ENCODE measurements at places on chromosomes 16 and 17.

DNA sequence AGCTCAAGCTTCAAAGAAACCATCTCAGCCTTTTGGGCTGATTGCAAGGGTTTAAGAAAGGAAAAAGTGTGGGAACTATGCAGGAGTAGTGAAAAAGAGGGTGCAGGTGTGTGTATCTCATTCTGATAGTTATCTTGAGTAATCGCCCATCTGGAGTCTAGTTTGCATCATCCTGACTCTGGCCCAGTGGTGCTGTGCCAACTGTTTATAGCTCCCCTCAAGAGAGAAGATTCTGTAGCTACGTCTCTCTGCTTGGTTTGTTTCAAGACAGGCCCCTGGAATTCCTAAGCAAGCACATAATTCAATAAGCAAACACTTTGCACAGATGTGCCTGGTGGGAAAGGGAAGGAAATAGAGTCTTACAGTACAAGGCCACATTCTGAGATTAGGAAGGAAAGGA is 144.4 kb downstream of the HAPSTR1 start:
- DNase-seq = no peak

DNA sequence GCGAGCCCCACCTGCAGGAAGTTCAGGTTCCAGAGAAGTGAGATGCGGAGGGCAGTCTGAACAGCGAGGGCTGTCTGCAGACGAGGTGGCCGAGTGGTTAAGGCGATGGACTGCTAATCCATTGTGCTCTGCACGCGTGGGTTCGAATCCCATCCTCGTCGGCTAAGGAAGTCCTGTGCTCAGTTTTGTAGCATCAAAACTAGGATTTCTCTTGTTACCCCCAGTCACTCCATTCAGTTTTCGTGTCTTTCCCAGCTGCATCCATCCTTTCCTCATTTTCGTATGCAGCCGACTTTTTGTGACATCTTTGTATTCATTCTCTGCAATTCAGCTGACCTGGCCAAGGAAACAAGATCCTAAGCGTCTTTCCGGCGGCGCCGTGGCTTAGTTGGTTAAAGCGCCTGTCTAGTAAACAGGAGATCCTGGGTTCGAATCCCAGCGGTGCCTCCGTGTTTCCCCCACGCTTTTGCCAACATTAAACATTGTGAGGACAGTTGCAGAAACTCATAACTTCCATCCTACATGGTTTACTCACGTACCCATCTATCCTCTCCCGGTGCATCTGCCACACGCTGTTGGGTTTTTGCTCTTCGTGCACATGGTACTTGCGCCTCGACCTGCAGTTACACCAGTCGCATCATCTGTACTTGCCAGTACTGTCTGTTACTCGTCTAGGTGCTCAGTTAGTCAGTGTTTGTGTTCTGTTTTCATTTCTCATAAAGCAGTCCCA is 3.0 kb downstream of the BORCS6 start:
- DNase-seq = peak; percentile 100

DNA sequence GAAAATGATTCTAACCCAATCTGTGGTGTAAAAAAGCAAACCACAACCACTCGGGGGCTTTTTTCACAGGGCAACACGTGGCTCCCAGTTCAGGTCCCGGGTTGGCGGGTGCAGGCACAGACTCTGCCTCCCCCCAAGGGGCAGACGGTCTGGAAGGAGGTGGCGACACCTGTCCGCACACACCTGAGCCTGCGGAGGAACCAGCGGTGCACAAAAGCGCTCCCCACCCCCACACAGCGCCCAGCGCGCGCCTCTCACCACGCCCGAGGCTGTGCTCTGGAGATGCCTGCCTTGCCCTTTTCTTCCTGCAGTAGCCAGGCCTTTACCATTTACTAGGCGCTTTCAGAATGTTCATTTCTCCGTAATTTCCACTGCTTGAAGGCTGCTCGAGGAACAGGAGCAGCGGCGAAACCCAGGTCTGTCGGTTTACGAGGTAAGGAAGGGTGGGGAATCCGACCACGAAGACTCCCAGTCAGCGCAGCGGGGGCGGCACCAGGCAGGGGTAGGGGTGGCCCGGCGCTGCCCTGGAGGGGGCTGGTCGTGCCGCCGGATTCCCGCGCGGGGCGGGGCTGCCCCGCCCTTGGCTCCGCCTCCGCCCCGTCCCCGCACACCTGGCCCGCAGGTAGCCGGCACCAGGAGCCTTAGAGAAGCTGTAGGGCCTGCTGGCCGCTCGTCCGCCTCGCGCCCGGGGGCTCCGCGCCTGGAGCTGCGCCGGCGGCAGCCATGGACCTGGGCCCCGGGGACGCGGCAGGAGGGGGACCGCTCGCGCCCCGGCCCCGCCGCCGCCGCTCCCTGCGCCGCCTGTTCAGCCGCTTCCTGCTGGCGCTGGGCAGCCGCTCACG is at the start of gene USP43:
Gene USP43 (plus strand): TSS at position 608 of the 842 bp plus-strand sequence. CDS start 116 bp downstream, at position 724.
- DNase-seq = peak; percentile 70

- no peak for DNase-seq
These were observed 119.7 kb upstream of the MYOCD start for GRCh38 chr17:12545877-12546513.

GRCh38 chr17:50816271-50816670 is 19.1 kb upstream of the WFIKKN2 start:
- no peak for DNase-seq

DNA sequence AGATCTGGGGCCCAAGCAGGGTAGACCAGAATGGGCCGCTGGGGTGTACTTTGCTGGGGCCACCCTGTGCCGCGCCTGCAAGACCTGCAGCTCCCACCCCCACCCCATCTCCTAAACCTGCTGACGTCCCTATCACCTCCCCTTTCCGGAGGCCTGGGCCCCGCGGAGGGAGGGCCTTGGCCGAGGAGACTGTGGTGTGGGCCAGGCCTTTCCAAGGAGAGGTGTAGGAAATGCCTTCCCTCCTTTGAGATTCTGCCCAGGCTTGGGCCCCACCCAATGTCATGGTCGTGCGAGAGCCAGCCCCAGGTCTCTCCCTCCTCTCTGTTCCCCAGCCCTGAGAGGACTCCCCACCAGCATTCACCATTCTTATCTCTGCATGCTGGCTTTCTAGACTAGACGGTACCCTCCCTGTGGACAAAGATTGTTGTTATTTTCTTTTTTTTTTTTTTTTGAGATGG is 3.9 kb upstream of the WFIKKN2 start:
- no peak for DNase-seq

GRCh38 chr17:40615068-40615840 is 32.4 kb downstream of the SMARCE1 start:
- DNase-seq = peak; percentile 72

- DNase-seq = no peak
These were observed 28.1 kb upstream of the PECAM1 start for GRCh38 chr17:64418506-64419339.

GRCh38 chr16:64172652-64173051 is 949.2 kb downstream of the CDH11 start:
- DNase-seq = no peak

DNA sequence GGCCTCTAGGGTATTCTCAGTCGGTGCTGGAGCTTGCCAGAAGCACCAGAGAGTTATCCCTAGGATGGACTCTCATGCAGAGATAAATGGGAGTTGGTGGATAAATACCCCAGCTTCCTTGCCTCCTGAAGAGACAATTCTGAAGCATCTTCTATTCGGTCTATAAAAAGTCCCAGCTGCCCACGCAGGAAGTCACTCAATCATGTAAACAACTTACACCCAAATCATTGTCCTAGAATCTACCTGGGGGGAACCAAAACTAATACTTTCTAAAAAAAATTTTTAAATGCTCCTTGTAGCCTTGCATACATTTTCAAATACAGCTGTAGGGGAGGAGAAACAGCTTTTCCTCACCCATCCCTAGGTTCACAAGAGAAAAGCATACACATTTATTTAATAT is 66.6 kb upstream of the ELAC2 start:
- no peak for DNase-seq

DNA sequence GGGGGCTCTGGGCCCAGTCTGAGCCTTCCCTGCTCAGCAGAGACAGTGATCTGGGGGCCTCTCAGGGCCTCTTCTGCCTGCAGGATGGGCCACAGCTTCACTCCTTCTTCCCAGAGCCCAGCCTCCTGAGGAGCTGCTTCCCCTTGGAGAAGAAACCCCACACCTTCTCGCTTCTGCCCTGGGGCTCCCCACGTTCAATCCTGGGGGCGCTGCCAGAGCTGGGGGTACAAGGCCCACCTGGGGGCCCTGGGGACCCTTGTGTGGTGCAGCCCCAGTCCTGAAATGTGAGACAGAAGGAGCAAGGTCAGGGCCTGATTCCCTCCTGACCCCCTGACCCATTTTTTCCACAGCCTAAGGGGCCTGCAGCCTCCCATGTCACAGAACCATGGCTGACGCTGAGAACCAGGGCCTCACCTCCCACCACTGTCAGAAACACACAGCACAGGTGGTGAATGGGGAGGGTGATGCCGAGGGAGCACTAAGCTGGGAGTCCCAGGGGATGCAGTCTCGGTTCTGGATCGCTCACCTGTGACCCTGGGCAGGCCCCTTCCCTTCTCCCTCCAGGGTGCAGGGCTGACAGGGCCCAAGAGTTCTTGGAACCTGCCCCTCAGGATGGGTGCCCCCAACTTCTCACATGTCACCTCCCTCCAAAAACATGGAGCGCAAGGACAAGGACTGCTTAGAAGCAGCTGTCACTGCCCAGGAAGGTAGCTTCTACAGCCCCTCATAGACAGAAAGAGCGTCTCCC is 21.6 kb upstream of the MPO start:
- DNase-seq = peak; percentile 47

DNA sequence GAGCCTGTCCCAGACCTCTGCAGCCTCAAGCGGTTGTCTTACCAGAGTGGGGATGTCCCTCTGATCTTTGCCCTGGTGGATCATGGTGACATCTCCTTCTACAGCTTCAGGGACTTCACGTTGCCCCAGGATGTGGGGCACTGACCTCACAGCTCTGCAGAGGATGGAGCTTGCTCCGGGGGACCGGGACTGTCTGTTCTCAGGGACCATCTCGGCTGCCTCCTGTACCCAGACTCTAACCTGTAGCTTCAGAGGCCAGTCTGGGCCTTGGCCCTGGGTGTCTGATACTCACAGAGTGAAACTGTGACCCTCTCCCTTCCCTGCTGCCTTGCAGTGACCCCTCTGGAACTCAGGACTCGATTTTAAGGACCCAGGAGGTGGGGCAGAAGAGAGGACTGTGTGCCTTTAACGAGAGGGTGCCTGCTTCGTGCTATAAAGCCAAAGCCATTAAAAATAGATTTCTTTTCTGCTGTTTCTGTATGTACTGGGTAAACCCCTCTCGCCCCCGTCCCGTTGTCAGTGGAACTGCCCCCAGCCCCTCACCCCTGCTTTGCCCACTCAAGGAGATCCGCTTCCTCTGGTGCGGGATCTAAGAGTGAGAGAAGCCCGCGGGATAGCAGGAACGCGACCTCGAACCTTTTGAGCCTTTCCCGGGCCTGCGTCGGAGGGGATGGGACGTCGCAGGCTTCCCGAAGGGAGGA is 1.1 kb upstream of the LLGL2 start:
- no peak for DNase-seq
